ENCODE measurements at places on chromosomes 1 and 21.

GRCh38 chr1:108716437-108717230, 3.9 kb downstream of the FNDC7 start:
- DNase-seq = no peak

DNA sequence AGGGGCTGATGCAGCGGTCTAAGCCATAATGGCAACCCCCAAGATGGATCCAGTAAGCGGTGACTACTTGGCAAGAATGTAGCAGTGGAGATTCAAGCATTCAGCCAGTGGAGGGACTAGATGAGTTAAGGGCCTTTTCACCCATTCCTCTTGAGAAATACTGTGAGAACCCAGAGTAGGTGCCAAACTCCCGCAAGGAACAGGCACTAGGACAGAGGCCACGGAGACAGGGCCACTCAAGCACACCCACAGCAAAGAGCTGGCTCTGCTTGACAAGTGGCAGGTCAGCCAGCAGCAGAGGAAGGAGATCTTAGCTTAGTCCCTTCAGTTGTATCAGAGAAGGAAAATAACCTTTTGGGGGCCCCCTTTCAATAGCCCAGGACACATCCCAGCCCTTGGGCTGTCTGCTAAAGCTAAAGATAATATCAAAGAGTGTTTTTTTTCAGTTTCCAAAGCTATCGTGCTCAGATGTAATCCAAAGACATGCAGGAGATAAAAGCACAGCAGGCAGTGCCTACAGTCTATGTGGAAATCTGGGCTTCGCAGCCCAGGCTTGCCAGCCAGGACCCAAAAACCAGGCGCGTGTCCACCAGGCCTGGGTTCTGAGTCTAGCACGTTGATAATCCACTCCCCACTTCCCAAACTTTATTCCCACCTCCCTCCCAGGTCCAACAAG, 62.0 kb upstream of the GOLT1A start:
- no peak for DNase-seq

DNA sequence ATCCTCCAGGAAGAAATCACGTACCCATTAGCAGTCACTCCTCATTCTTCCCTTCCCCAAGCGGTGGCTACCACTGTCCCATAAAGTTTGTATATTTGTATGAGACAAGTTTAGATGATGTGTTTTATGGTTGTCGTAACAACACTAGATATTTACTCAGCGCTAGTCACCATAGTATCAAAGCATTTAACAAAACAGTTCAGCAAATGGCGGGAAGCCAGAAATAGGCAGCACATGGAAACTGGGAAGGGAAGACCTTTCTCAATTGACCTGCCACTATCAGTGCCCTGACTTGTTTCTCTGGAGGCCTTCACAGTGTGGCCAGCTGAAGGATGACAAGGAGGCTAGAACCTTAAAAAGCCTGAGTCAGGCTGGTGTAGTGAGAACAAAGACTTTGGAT, 31.1 kb downstream of the CNST start:
- no peak for DNase-seq

GRCh38 chr21:35275776-35276175, 226.7 kb upstream of the RUNX1 start:
- no peak for DNase-seq

DNA sequence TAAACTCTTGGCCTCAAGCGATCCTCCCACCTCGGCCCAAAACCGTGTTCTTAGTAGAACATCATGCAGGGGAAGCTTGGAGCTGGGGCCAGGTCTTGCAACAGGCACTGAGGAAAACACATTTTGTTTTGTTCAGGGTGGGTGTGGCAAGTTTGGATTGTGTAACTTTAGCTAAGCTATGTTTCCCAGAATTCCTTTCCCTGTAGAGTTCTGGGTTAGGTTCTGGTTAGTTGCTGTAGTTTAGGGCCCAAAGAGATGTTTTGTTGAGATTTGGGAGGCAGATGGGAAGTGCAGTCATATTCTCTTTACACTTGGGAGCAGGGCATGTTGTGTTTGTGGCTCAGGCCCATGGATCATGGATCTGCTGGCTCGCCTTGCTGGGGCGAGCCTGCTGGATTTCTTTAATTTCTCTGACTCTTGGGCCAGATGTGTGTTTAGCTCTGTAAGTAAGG, 24.0 kb downstream of the PLA2G5 start:
- no peak for DNase-seq

- DNase-seq = no peak
Measured at GRCh38 chr1:31696242-31696641, 7.6 kb downstream of the COL16A1 start.

- DNase-seq = no peak
Measured at GRCh38 chr21:34345892-34346291, 17.9 kb upstream of the KCNE2 start.

DNA sequence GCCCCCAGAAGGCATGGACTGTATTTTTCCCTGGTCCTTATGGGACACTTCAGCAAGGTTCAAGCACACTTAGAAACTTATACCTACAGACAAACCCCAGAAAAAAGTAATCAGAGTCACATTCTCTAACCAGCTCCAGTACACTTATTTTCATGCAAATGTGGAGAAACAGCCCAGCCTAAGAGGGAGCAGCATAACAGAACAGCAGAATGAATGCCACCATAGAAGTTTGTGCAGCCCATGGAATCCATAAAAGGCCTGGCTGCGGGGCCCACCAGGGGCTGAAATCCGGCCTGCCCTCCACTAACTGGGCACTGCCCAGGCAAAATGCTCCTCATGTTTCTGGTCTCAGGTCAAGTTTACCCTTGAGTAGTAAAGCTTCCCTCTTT, 60.4 kb upstream of the ATP1A1 start:
- DNase-seq = no peak

GRCh38 chr1:240909701-240910457, 297.9 kb upstream of the GREM2 start:
- no peak for DNase-seq

DNA sequence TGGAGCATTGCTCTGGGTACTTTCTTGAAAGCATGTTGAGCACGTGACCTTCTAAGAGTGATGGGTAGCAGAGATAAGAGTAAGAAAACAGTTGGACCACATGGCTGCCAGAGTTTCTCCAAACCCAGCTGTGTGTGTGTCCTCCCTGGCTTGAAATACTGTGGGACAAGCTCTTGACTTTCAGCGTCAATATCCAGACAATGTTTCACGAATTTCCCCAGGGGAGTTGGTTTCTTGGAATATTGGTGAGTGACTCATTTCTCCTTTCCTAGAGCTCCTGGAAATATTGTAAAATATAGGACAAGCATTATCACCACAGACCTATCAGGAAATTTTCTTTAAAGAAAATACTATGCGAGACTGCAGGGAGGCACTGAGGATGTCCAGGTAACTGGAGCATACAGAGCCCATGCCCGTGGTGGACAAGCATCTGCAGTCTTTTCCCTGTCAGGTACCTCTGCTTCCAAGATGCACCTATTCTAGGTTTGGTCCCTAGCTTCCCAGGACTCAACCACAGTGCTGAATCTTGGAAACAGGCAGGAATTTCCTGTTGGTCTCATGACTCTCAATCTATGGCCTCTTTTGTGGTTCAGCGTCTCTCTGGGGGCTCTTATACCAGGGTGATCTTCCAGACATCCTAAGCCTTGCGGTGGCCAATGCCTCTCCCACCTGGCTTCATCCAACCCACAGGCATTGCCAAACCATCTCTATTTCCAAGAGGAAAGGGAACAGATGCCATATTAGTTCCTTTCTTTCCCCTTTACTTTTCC, 67.4 kb downstream of the KCNJ6 start:
- no peak for DNase-seq

DNA sequence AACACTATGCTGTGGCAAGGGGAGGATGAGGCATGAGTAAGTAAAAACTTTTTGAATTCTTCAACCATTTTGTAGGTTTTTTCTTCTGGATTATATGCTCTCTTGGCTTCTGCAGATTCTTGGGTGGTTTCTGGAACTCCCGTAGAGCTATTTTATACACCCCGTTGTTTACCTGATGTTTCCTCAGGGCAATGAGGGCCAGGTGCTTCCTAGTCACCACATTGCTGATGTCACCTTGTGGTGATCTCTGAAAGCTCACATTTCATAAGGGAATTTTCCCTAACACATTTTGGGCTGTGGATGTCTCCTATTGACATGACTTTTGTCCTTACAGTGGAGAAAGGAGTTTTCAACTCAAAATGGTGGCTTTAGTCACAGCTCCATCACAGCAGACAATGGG, 356.6 kb downstream of the PLA2G4A start:
- no peak for DNase-seq

DNA sequence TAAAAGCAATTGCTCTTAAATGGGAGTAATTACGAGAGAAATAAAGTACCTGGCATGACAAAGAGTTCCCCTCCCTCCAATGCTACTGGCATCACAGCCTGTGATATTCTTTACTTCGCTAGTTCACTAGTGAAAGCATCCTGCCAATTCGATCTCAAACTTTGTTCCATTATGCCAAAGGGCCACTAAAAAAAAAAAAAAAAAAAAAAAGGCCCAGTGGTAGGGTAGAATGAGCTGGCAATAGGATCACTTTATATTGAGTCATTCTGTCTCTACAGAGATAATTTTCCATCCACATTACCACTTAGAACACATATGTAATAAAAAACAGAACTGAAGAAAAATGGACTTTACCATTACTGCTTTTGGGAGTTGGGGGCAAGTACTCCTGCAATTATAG, 11.2 kb downstream of the PUM1 start:
- no peak for DNase-seq

DNA sequence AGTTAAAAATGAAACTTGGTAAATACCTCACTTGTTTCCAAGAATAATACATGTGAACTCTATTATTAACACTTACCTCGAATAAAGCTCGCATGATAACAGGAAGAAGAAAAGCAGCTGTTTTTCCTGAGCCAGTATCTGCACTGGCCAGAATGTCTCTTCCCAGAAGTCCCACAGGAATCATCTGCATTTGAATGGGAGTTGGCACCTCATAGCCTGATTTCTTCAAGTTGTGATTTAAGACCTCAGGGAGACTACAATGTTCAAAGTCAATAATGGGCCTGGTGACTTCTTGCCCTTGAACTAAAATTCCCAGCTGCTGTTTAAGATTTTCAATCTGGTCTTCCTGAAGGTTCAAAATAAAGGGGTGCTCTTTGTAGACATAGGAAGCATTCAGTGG, 3.8 kb downstream of the DDX59 start:
- DNase-seq = no peak

DNA sequence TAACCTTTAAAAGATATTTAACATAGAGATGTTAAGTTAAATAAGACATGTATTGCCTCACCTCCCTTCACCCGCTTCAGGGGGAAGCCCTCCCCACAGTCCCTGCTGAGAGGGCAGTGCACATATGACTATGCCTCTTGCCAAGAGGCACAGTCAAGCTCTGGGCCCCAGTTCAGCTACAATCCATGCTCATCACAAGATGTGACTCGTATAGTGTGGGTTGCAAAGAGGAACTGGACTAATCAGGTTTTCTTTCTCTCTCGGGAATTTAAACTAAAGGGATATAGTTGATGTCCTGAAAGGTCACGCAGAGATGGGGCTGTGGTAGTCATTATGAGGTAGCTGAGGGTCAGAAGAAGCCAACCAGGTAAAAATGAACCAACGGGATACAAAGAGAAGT, 35.6 kb downstream of the LYST start:
- peak; percentile 93 for DNase-seq

- no peak for DNase-seq
Measured at GRCh38 chr1:228084797-228085196, 2.3 kb downstream of the ARF1 start.

DNA sequence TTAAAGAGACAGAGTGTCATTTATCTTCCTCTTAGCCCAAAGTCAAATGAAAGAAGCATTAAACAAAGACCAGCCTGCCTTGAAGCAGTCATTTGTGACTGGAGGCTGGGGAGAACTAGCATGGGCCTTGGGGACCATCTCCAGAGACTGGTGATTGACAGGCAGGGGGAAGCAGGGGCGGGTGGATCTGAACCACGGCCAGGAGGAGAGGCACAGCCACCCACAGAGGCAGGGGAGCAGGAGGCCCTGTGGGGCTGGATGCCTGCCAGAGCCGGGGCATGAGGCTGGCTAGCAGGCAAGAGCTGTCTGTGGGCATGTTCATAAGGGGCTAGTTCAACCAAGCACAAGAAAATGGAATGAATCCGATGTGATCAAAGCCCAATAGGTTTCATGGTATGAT, 73.9 kb downstream of the PLXNA2 start:
- DNase-seq = no peak

- no peak for DNase-seq
Measured at GRCh38 chr1:20685741-20686140, 24.6 kb upstream of the DDOST start.

DNA sequence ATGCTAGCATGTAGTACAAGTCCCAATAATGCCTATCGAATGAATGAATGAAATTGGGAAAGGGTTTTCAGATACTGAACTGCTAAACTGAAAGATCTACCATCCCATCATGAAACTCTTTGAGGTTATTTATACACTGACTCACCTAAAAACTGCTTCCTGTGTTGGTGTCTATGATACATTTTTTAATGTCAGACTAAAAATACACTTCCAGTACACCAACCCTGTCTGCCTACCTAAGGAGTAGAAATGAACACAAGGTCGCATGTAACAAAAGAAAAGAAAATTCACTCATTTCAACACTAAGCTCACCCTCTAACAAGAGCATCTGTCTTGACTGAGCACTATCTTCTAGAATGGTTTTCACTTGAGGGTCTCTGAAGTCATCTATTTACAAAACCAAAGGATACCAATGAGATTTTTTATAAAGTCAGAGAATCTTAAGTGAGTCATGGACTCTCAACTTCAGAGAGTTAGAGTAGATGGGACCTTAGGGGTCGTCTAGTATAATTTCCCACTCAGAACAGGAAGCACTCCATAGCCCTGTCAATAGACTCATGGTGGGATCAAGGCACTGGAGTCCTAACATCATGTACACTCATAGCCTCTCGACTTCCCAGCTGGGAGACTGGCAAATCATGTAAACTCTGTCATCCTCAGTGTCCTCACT, 53.4 kb downstream of the WLS start:
- DNase-seq = no peak

GRCh38 chr1:166129006-166129405, 37.8 kb downstream of the FAM78B start:
- DNase-seq = no peak

- DNase-seq = no peak
Measured at GRCh38 chr1:230857822-230858221, 10.5 kb downstream of the C1orf198 start.
